ENCODE measurements at places on chromosomes 7 and 10.

DNA sequence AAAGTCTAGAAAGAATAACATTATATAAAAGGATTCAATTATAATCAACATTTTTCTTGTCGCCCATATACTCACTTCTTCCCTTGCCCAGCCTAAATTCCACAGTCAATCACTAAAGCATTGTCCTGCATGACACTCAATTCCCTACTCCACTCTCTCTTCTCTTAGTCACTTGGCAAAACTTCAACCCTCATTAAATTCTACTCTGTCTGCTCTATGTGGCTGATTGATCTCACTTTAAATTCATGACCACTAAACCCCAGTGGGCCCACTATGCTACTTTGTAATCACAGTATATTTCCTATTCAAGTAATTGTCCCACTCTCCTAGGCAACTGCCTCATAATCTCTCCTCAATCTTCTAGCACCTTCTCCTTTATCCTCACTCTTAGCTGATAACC lies 54.1 kb downstream of the MTERF1 start:
- DNase-seq: no peak

DNA sequence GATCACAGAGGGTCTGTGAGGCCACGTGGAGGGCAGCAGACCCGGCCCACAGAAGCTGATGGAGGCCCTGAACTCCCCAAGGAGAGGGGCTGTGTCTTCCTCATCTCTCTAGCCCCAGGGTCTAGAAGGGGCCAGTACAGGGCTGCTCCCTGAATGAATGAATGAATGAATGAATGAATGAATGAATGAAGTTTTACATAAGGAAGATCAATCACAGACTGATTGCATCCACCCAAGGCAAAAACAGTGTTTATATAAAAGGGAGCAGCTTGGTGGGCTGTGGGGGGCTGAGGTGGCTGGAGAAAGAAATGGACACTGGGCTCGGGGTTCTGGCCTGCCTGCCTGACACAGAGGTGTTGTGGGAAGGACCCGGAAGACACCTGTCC lies 4.9 kb upstream of the NSUN5 start:
- DNase-seq: no peak

- DNase-seq: no peak
These were observed 130.0 kb downstream of the PLXNA4 start for GRCh38 chr7:132446260-132446659.

- no peak for DNase-seq
These were observed 243.1 kb upstream of the AOAH start for GRCh38 chr7:36967387-36967786.

GRCh38 chr7:30584965-30585364 lies 9.7 kb upstream of the GARS1 start:
- DNase-seq: no peak
